ENCODE measurements at places on chromosomes 3 and 15.

DNA sequence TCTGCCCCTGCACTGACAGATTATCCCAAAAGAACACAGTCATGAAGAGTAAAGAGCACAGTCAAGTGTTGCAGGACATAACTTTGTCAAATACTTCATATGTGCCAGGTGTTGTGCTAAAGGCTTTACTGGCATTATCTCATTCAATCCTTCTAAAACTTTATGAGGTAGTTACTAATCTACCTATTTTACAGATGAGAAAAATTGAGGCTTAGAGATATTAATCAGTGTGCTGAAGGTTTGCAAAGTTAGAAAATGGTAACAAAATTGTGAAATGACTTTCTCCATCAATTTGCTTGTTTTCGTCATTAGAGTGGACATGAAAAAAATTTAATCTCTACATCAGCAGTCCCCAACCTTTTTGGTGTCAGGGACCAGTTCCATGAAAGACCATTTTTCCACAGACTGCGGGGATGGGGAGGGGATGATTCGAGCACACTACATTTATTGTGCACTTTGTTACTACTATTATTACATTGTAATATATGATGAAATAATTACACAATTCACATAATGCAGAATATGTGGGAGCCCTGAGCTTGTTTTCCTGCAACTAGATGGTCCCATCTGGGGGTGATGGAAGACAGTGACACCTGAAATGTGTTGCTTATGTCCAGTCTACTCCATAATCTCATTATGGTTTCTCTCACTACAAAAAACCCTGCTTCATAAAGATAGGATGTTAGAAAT is 8.6 kb upstream of the CAPN7 start:
- no peak for DNase-seq

DNA sequence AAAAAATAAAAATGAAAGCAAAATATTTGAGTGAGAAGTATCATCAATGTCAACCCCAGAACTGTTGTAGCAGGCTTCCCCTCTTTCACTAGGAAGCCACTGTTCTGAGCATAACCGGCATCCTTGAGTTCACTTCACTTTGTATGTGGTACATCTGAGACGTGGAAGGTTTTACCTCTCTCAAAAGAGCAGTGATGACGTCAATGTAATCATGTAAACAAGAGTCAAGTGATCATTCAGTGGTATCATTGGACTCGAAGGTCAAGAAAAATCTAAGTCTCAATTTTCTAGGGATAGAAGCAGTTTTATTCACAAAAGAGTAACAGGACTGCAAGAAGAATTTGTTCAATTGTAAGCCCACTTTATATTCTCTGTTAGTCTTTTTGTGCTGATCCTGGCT is 339.8 kb upstream of the THRB start:
- DNase-seq: no peak

GRCh38 chr3:186311441-186311840 is 50.6 kb downstream of the DGKG start:
- DNase-seq: no peak

GRCh38 chr15:85757073-85757938 is 37.4 kb downstream of the KLHL25 start:
- no peak for DNase-seq

GRCh38 chr15:72168131-72168807 is 29.3 kb downstream of the GRAMD2A start:
- peak; percentile 15 for DNase-seq
